Forelimb muscle (tissue), 1 donor: ENCODE measurements at places on chromosomes 2 and 18. TPM values are rescaled to one million over a fixed set of nuclear protein-coding genes. Genes with fewer than 3 reads are reported as not detected.

- no peak for DNase-seq
Observed at GRCh38 chr2:203960811-203961210, 24.2 kb downstream of the ICOS start.

DNA sequence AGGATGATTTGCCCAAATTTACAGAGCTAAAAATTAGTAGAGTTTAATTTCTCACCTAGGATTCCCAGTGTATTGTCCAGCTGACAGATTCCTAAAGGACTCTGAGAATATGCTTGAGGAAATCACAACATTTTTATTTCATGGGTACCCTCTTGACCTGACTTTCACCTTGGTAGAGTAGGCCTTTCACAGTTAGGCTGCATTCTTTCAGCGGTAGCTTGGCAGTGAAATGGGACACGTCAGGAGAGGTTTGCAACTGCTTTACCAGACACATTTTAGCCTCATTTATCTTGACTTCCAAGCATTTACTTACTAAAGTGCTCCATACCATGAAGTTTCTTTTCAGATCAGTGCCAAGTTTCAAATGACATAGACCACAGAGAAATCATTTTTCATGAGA, 937.9 kb upstream of the LRRTM1 start:
- no peak for DNase-seq

- DNase-seq: no peak
Observed at GRCh38 chr2:38090928-38091327, 15.0 kb upstream of the CYP1B1 start.

GRCh38 chr18:13570216-13570615, 156.1 kb downstream of the FAM210A start:
- no peak for DNase-seq

GRCh38 chr2:97676620-97677019, 7.1 kb downstream of the C2orf92 start:
- DNase-seq: no peak

GRCh38 chr2:57368190-57368589, 678.4 kb upstream of the VRK2 start:
- DNase-seq: no peak

DNA sequence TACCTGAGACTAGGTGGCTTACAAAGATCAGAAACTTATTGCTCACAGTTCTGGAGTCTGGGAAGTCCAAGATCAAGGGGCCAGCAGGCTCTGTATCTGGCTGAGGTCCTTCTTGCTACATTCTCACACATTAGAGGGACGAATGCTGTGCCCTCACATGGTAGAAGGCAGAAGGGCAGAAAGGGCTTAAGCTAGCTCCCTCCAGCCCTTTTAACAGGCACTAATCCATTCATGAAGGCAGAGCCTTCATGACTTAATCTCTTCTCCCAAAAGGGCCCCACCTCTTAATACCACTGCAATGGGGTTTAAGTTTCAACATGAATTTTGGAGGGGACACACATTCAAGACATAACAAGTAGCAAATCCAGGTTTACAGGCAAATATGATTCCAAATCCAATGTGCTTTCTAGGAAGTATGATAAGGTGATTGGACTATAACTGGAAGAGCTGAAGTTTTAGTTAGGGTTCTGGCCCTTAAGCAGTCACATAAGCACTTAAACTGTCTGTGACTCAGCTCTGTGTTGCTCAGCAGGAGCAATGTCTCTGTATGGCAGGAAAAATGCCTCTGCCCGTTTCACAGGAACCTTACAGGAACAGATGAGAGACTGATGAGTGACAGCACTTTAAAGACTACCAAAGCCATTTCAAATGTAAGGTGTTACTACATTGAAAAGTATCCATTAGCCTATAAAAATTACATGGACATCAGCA, 119.6 kb upstream of the PTPRM start:
- no peak for DNase-seq

DNA sequence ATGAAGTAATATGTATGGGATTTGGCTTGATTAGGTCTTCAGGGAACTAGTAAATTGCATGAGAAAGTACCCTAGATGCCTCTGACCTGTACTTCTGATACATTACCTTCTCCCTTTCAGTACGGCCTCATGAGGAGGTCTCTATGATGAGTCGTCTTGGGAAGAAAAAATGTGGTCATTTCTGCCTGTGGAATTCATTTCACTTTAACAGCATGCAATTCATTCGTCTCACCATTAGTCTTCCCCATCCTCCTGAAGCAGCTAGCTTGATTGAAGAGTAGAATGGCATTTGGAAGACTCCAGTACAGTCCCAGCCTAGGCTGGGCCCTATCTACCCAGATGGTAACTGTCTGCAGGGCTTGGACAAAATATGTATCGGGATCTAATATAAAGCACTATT, 52.2 kb downstream of the TMX3 start:
- DNase-seq: no peak

- no peak for DNase-seq
Observed at GRCh38 chr2:241798631-241799521, 10.1 kb upstream of the NEU4 start.

DNA sequence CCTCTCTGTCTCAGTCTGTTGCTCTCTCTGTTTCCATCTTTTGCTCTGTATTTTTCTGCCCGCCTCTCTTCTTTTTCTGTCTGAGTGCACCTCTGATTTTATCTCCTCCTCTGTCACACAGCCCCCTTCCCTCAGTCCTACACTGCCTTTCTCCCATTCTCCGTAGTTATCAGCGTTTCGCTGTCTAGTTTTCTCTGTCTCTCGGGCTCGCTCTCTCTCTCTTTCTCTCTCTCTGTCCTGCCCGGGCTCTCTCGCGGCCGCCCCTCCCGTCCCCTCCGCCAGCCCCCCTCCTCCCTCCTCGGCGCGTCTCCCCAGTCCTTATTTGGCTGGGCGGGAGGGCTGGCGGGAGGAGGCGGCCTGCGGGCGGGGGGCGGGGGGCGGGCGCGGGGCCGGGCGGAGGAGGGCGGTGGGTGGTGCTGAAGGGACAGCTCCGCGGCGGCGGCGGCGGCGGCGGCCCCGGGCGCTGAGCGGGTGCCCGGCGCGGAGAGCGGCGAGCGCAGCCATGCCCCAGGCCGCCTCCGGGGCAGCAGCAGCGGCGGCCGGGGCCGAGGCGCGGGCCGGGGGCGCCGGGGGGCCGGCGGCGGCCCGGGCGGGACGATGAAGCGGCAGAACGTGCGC, at the start of gene KCNK3:
KCNK3 (plus strand) TSS at position 444 of the 618 bp plus-strand sequence; CDS start at position 598, 154 bp downstream.
- no peak for DNase-seq

DNA sequence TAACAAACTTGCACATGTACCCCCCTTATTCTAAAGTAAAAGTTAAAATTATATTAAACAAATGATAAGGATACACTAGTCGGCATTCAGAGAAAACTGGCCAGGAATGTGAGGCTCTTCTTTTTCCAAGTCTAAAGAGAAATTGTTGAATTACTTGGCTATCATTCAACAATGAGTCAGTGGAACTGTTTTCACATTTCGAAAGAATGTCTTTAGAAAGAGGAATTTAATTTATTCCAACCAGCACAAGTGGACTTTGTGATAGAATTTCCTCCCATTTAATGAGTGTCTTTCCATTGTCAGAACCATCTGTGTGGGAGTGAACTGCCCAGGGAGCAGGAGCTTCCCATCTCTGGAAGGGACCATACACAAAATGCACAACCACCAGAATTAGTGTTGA, 792.2 kb downstream of the EPHA4 start:
- peak; percentile 63 for DNase-seq

- DNase-seq: no peak
Observed at GRCh38 chr18:38563396-38563980, 997.9 kb upstream of the CELF4 start.

DNA sequence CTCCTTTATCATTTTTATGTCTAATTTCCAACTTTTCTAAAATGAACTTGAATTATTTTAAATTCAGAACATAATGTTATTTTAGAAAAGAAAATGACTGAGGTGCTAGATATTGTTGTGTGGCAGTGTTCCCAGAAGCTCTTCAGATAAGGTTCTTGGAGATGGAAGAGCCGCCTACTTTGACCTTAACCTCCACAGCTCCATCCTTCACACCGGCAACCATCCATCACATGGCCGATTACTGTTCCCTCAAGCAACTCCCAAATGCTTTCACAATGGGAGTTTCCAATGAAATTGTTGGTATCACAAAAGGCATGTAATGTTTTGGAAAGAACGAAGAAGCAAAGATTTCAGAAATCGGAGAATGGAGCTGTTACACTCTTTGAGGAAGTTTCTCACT, 193.9 kb upstream of the SALL3 start:
- DNase-seq: no peak

- no peak for DNase-seq
Observed at GRCh38 chr18:47809420-47809819, 121.0 kb downstream of the SMAD2 start.

DNA sequence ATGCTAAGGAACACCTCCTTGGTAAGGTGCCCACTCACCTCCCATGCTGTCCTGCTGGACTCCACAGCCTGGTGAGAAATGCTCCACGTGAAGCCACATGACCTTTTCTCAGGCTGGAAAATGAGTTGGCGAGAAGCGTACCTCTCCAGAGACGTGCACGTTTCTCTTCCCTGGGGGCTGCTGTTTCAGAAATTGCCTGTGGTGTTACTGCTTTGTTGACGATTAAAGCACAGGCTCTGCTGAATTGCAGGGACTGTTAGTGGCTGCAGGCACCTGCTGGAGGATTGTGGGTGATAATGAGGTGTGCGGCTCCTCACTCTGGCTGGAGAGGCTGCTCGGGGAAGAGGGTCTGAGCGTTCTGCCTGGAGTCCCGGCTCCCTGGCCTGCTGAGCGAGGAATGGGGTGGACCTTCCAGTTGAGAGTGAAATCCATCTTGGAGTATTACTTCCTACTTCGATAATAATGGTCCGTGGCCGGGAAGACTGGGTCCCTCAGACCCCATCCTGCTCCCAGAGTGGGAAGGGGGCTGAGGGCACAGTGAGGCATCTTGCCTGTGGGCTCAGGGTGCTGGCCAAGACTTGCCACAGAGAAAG, 199.3 kb upstream of the HDAC4 start:
- no peak for DNase-seq

DNA sequence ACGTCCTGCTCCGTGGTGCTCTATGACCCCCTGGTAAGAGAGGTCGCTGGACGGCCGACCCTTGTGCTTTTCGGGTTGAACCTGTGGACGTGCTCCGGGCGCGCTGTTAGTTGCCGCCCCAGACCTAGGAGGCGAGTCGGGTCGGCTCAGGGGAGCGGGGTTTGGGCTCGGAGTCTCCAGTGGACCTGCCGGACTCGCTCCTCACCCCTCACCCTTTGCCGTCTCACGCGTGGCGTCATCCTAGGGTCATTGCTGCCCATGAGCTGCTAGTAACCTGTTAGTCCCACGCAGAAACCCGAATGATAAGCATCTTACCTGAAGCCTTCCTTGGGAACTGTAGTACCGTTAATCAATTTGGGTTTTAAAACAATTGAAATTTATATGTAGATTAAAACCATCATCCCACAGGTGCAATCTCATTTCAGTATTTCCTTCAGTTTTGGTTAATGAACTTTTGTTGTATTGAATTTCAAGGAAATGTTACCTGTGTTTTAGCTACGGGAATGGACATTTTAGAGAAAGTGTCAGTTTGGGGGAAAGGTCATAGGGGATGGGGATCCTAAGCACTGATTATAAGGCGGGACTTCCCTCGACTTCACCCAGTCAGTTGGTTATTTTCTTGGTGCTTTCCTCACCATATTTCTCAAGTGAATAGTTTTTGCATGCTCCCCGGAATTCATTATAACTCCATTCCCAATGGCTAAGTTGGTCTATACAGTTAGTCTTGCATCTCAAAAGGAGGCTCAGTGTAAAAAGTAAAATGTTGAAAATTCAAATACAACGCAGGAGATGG, 536 bp downstream of the ELP2 start:
- DNase-seq: no peak

DNA sequence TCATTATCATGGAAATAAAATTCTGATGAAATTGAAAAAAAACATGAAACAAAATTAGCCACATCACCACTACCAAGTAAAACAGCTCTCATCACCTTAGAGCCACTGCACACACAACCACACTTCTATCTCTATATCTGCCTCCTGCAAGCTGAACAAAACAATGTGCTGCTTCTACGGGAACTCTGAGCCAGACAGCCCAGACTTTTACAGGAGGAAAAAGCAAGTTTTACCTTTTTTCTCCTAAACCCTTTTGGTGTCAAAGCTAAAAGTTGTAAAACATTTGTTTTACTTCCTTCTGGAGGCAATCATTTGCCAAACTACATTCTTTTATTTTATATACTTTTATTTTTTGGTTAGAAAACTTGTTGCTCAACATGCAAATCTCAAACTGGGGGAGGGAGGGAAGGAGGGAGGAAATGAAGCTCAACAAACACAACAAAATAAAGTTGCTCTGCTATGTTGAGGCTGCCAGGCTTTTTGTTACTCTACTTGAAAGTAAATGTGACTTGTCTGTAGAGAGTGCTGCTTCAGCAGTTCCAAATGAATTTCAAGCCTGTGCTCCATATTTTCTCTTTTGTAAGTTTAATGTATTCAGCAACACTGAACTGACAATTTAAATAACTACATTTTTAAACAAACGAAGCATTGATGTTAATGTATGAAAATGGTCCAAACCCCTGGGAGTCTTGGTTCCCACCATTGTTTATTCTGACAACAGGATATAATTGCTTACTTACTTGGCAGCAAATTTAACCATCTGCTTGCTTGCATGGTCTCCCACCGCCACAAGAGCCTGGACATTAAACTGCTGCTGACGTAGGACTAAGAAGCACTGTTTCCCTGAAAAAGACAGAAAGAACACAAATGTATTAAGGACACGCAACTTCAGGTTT, 24.5 kb downstream of the DARS1 start:
- peak; percentile 24 for DNase-seq

DNA sequence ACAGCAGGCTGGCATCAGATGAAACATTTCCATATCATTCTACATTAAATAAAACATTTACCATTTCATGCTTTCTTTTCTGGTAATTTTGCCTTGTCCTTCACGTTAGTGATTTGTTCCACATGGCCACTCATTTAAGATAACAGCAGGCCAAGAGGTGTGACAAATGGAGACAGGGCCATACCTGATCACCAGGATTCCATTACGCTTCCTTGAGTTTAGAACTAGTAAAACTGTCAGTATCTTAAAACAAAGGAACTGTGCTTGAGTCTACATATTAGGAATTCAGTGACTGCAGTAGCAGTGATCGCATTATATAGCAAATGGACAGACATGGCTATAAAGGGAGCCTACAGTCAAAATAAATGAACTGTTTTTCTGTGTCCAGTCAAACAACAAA, 155.1 kb upstream of the FSHR start:
- DNase-seq: no peak

- DNase-seq: no peak
Observed at GRCh38 chr2:28649481-28650265, 102.0 kb upstream of the PPP1CB start.

ORMDL1 gene
- 55.6 TPM for polyA plus RNA-seq

DNAH7 gene
- polyA plus RNA-seq: 0.15 TPM

IL18R1 gene
- 0.57 TPM for polyA plus RNA-seq

TSPYL6 gene
- 0.10 TPM for polyA plus RNA-seq

ALPI gene
- polyA plus RNA-seq: not detected

ARHGAP15 gene
- 8.1 TPM for polyA plus RNA-seq

GAD1 gene
- polyA plus RNA-seq: 0.83 TPM

SGPP2 gene
- 1.2 TPM for polyA plus RNA-seq

KCNG2 gene
- polyA plus RNA-seq: 0.46 TPM
